ENCODE measurements at places on chromosomes 13 and 19. TPM values are rescaled to one million over a fixed set of nuclear protein-coding genes. Genes with fewer than 3 reads are reported as not detected.

DNA sequence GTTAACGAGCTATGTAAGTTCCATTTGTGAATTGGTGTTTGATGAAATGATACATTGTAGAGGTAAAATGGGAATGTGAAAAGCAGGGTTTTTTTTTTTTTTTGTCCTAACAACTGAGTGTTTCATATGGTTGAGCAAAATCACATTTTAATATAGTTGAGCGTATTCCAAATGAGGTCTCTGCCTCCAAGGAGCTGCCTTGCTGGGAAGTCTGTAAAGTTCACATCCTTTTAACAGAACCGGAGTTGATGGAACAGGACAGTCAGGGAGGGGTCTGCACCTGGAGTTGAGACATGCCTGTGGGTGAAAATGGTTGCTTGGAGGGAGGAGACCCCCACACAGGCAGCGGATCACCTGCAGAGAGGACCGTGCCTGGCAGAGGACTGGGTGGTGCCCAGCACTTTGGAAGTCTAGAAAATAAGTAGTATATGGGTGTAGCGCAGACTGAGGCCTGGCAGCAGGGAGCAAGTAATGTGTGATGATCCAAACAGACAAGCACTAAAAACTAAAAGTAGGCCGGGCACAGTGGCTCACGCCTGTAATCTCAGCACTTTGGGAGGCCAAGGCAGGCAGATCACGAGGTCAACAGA lies 75.2 kb upstream of the UBAC2 start:
- no peak for DNase-seq

DNA sequence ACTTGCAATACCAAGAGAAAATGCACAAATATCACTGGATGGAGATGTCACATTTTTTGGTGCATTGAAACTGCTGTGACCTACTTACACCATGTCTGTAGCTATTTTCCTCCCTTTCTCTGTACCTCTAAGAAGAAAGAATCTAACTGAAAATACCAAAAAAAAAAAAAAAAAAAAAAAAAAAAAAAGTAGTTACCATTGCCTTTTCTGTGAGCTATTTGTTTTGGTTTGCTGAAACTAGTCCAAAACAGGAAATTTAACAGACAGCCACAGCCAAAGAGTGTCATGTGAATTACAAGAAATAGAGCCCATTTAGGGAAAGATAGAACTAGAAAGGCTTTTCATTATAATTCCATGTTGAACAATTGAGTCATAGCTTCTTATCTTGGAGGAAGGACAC lies 37.3 kb downstream of the TNFSF13B start:
- no peak for DNase-seq

Gene ZNF682
- total RNA-seq = 25.1 TPM

- DNase-seq = no peak
These were observed 9.5 kb upstream of the RFX1 start for GRCh38 chr19:14015524-14016035.

GRCh38 chr13:100666124-100666523 lies 8.5 kb downstream of the TMTC4 start:
- no peak for DNase-seq

Gene NLRP9
- total RNA-seq = not detected

Gene PCDH9
- total RNA-seq = 7.3 TPM

DNA sequence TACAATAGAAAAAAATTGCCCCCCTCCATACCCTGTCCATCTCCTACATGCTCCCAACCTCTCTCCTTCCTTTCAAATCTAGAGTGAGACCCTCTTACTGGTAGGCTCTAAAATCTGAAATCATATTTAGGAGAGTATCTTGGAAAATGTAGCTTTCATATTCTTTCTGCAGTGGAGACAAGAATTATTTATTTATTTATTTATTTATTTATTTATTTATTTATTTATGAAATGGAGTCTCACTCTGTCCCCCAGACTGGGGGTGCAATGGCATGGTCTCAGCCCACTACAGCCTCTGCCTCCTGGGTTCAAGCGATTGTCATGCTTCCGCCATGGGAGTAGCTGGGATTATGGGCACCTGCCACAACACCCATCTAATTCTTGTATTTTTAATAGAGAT lies 174.1 kb upstream of the MYO16 start:
- no peak for DNase-seq

Gene TTYH1
- total RNA-seq = 180 TPM

Gene TMEM143
- total RNA-seq = 8.4 TPM

Gene POSTN
- 93.0 TPM for total RNA-seq

DNA sequence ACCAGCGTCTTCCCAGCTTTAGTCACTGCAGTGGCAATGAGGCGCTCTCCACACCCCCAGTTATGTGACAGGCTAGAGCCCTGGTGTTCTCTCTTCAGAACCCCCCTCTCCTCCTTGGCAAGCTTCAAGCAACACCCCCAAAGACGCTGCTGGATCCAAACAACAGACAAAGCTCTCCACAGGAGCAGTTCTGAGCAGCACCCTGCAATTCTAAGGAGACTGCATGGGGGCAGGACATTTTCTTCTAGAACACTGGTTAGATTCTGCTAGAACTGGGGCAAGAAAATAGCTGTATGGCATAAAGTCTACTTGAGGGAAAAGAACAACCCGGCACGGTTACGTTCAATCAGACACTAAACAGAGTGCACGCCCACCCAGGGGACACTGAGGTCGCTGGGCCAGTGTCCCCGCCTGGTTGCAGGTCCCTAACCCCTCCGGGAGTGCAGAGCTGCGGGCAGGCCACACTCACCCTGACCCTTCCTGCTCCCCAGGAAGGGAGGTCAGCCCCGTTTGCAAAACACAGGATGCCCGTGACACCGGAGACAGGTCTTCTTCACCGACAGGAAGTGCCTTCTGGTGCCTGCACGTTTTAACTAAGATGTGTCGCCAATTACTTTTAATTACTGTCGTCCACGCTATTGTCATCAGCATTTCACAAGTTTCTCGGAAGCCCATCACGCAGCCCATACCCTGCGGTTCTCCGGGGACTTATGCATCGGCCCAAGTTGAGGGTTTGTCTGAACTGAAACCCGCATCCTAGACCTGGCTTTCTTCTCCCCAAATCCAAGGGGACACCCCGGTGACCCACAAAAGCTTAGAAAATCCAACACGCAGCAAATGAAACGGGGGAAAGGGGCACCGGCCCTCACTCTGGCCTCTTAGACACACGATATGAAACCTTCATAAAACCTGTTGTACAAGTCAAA lies 943 bp downstream of the GJB6 start:
- no peak for DNase-seq

- DNase-seq = peak; percentile 88
These were observed 2.4 kb upstream of the NTN5 start for GRCh38 chr19:48674921-48675824.

DNA sequence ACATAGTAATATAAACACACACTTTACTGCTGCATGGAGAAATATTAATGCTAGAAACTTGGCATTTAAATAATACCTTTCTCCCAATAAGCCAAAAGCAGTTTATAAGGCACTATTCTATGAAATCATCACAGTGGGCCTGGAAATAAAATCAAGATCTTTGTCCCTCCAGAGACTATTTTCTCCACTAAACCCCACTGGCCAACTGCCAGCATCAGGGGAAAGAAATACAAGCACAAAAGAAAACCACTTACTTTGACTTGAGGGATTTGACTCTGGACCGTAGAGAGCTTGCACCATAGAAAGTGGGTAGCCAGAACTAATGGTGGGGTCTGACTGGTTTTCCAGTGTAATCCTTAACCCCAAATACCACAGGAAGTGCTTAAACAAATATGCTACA lies 71.9 kb downstream of the DCLK1 start:
- DNase-seq = no peak

- DNase-seq = no peak
These were observed 141 bp downstream of the TRPC4 start for GRCh38 chr13:37869506-37869755.

- no peak for DNase-seq
These were observed 52.7 kb downstream of the MYO16 start for GRCh38 chr13:108681986-108682575.

Gene SARS2
- 54.1 TPM for total RNA-seq

DNA sequence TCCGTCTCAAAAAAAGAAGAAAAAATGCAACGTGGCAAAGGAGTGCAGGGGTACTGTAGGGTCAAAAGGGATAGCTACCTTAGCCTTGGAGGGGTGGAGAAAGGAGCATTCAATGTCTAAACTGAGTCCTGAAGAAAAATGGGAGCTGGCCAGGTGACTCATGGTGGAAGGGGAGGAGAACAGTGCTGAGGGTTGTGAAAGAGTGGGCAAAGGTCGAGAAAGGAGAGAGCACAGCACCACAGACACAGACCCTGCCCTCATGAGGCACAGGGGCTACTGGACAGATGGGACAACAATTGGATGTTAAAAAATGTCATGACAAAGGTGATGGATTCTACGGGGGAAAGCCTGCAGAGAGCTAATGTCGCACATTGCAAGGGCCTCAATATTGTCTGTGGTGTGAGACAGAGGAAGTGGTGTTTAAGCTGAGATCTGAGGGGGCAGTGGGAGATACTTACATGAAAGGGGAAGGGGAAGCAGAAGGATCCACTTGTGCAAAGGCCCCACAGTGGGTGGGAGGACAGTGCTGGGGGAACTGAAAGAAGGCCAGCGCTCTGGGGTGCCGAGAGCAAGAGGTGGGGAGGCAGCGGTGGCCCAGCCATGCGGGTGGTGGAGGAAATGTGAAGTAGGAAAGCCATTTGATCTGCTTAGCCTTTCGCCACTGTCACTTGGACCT lies 42.9 kb upstream of the URAD start:
- no peak for DNase-seq

- DNase-seq = no peak
These were observed 2.9 kb upstream of the CERS1 start for GRCh38 chr19:18898607-18899408.

DNA sequence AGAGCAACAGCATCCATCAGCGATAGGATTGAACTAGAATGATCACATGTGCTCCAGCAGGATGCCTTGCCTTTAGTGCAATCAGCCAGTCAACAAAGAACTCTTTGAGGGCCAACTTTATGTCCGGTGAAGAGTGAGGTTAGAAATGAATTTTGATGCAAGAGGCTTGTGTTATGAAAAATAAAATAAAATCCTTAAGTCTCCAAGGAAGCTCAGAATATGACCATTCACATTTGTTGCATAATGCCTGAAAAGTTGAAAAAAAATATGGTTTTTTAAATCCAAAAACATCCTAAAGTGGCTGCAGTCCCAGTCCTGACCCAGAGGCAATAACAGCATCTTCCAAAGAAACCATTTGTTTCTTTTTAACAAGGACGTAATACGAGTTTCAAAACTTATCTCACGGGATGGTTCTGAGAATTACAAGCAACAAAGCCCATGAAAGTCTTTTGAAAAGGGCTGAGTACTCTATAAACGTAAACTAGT lies 61.3 kb downstream of the DCLK1 start:
- no peak for DNase-seq

DNA sequence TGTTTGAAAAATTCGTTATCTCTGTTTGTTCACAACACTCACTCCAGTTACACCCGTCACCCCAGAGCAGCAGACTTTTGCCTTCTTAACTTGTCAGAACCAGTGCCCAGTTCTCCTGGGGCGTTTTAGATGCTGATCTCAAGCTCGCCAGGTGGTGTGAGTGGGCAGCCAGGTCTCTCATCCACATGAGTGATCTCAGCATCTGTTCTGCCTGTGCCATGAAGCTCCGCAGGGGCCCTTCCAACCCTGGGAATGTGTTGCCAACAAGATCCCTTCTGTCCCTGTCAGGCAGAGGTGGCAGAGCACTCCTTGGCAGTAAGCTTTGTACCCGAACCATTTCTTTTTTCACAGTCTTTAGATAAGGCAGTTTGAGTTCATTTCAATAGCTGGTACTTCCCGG lies 896.5 kb downstream of the UQCRFS1 start:
- DNase-seq = no peak

DNA sequence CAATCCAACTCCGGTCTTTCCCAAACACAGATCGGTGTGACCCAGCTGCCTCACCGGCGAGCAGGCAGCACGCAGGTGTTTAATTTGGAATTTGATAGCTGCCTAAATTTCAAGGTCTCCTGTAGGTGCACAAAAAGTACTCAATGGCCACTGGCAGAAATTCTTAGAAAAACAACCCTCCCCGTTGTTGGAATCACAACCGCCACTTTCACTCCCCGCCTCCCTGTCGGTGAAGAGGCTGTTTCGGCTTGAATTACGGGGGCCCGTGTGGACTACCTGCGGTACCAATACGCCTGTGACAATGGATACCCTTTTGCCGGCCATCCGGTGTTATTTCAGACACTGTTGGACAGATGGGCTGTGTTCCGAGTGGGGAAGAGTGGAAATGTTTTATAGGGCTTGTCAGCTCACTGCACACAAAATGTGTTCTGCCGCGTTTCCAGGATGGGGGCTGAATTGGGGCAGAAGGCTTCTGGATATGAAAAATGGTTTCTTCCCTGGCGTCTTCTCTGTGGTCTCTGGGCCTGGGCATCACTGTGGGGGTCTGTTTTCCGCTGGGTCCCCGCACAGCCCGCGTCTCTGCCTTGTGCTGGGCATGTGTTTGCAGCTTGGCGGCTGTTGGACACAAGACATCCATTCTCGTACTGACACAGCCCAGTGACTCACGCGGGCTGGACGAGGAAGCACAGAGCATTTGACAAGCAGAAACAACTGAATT lies 45.4 kb downstream of the ZIC5 start:
- no peak for DNase-seq

- DNase-seq = no peak
These were observed 245.2 kb downstream of the DLEU7 start for GRCh38 chr13:50598338-50598737.

Gene APOC1
- 24.9 TPM for total RNA-seq

DNA sequence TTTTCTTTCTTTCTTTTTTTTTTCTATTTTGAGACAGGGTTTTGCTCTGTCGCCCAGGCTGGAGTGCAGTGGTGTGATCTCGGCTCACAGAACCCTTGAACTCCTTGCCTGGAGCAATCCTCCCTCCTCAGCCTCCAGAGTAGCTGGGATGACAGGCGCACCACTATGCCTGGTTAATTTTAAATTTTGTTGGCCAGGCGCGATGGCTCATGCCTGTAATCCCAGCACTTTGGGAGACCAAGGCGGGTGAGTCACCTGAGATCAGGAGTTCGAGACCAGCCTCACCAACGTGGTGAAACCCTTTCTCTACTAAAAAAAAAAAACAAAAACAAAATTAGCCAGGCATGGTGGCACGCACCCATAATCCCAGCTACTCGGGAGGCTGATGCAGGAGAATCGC lies 8.7 kb upstream of the SBNO2 start:
- DNase-seq = no peak

- DNase-seq = no peak
These were observed 166.5 kb downstream of the ZNF486 start for GRCh38 chr19:20333508-20333907.

GRCh38 chr19:10004617-10005016 lies 5.7 kb downstream of the COL5A3 start:
- no peak for DNase-seq

GRCh38 chr13:96025283-96025682 lies 27.9 kb downstream of the UGGT2 start:
- DNase-seq = no peak

DNA sequence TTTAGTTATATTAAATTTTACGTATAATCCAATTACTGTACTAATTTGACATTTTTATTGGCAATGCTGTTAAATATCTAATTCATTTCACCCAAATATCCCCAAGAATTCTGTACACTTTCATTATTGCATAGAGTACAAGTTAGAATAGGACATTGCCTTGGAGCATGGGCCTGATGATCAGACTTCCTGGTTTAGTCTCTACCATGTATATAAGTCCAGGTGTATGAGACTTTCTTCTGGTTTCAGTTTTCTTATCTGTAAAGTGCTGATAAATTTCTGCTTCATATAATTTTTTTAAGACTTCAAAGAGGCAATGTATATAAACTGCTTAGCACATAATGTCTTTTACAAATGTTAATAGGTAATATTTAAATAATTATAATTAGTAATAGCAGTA lies 179.4 kb downstream of the KLF12 start:
- DNase-seq = no peak
